Testis (tissue), 5 donors: ENCODE measurements at places on chromosomes 12 and 14.

DNA sequence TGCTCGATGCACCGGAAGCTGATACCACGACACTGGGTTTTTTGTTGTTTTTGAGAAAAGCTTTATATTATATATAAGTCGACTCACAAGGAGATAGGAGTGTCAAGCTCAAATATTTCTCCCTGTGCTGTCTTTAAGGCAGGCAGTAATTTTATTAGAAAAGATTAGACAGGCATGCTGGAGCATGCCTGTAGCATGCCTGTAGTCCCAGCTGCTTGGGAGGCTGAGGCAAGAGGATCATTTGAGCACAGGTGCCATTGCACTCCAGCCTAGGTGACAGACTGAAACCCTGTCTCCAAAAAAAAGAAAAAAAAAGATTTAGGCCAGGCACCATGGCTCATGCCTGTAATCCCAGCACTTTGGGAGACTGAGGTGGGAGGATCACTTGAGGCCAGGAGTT lies 51.8 kb downstream of the GNS start:
- no peak overlapping the region for H3K27ac ChIP-seq
- no peaks in the 10 kb centered on the region for H3K27me3 ChIP-seq
- H3K4me1 ChIP-seq: no peaks in the 10 kb centered on the region
- no peaks in the 10 kb centered on the region for H3K36me3 ChIP-seq
- H3K4me3 ChIP-seq: no peak overlapping the region

GRCh38 chr12:81417056-81417455 lies 339.2 kb downstream of the ACSS3 start:
- no peak for DNase-seq
- no peak overlapping the region for H3K27ac ChIP-seq
- no peaks in the 10 kb centered on the region for H3K4me1 ChIP-seq

DNA sequence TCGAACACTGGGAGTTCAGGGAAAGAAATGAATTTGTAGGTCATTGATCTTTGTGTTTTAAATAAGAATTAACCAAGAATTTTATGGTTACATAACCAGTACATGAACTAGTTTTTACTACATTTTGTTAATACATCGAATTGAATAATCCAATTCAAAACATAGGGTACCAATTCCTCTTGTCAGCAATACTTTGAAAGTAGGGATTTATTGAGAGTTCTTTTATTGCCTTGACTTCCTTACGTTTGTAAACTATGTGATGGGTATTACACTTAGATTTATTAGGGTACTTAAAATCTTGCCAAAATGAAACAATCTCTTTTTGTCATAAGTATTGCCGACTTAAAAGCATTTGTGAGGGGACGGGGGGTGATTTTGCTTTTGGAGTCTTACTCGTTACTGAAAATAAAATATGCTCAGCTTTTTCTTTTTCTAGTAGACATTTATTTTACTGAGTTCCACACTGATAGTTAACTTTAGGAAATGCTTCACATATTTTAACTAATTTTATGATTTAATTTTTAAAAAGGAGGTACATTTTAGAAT lies 22.4 kb downstream of the SOCS2 start:
- no peaks in the 10 kb centered on the region for H3K27me3 ChIP-seq
- H3K4me1 ChIP-seq: peaks cover 14% of the 10 kb centered on the region
- no peaks in the 10 kb centered on the region for H3K36me3 ChIP-seq
- peak overlapping the region; percentile 86 for H3K27ac ChIP-seq
- no peak for DNase-seq

DNA sequence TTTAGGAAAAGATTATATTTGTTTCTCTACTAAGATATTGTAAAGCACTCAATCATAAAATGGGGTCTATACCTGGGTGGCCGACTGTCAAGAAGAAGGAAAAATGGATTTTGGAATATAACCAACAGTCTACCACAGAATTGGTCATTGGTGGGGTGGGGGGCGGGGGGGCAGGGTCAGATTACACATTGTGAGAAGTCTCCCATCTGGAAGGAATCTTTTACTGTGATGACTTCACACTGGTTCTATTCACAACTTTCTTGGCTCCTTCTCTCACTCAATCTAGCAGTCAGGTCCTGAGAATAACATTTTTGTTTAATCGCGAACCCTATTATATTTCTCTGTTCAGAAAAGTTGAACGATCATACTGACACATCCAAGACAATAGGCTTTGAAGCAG lies 8.7 kb upstream of the CLEC4E start:
- H3K27me3 ChIP-seq: no peaks in the 10 kb centered on the region
- no peaks in the 10 kb centered on the region for H3K4me1 ChIP-seq
- H3K27ac ChIP-seq: no peak overlapping the region

DNA sequence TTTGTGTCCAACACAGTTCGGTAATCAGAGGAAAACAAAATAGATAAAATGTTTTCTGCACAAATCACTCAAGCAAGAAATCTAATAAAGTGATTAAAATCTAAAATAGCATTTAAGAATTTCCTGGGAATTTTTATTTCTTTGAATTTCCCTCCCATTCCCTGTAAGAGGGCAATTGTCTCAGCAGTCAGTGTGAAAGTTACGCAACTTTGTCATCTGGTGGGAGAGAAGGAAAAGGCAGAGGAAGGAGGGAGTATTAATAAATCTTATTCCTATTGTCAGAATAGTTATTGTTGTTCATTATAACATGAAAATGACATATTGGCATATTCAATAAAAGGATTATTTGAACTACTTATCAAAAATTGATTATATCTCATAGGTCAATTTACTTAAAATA lies 464.9 kb downstream of the PRKD1 start:
- H3K4me1 ChIP-seq: no peaks in the 10 kb centered on the region
- no peak overlapping the region for H3K27ac ChIP-seq
- no peaks in the 10 kb centered on the region for H3K27me3 ChIP-seq
- DNase-seq: no peak
- H3K36me3 ChIP-seq: no peaks in the 10 kb centered on the region
